Endothelial cell (in vitro differentiated cells): ENCODE measurements at places on chromosomes 4 and X. TPM values are rescaled to one million over a fixed set of nuclear protein-coding genes. Genes with fewer than 3 reads are reported as not detected.

DNA sequence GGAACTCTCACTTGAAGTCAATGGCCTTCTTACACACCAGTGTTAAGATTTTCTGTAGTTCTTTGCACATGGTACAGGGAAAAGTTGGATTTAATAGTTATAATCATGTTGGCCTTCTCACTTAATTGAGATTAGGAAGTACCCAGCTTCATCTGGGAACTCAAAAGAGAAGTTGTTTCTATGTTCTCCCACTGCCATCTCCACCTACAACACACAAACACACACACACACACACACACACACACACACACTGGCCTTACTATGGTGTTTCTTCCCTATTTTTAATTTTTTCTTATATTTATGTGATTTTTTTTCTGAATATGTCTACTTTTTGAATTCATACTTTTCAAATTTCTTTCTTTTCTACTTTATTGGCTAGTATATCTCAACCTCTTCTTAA is 10.0 kb upstream of the CHIC2 start:
- H3K27ac ChIP-seq = no peak overlapping the region
- no peak overlapping the region for H3K4me3 ChIP-seq
- DNase-seq = no peak
- peaks cover 3% of the 10 kb centered on the region for H3K27me3 ChIP-seq
- no peaks in the 10 kb centered on the region for H3K36me3 ChIP-seq

GRCh38 chr4:81142744-81143143 is 72.3 kb downstream of the PRKG2 start:
- no peaks in the 10 kb centered on the region for H3K36me3 ChIP-seq
- no peak overlapping the region for H3K4me3 ChIP-seq
- no peak overlapping the region for H3K27ac ChIP-seq
- no peaks in the 10 kb centered on the region for H3K4me1 ChIP-seq

GRCh38 chr4:113899271-113900070 is 80.0 kb downstream of the ARSJ start:
- peaks cover 12% of the 10 kb centered on the region for H3K4me1 ChIP-seq
- H3K36me3 ChIP-seq = peaks cover 8% of the 10 kb centered on the region
- H3K4me3 ChIP-seq = no peak overlapping the region
- H3K27me3 ChIP-seq = no peaks in the 10 kb centered on the region
- H3K27ac ChIP-seq = no peak overlapping the region
- no peak for DNase-seq

DNA sequence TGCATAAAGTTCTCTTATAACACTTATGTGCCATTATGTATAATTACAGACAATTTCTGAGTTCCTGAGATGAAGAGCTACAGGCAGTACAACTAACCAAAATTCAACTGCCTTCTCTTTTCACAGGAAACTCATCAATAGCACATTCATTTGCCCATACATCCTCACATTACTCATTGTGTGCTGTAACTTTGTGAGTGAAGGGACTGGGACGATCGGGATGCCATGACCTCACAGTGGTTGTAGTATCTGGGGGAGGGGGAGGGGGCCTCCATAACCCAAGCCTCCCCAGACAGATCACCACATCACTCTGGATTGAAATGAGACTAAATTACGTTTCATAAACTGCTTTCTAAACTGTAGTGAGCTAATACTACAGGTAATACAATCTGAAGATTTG is 60.7 kb downstream of the ABCG2 start:
- H3K4me1 ChIP-seq = peaks cover 24% of the 10 kb centered on the region
- no peak for DNase-seq
- peaks cover 20% of the 10 kb centered on the region for H3K36me3 ChIP-seq
- H3K27ac ChIP-seq = peak overlapping the region; percentile 68

GRCh38 chr4:76011700-76012387 is 4.5 kb upstream of the CXCL9 start:
- H3K27me3 ChIP-seq = no peaks in the 10 kb centered on the region
- H3K4me3 ChIP-seq = no peak overlapping the region
- no peaks in the 10 kb centered on the region for H3K36me3 ChIP-seq
- H3K27ac ChIP-seq = no peak overlapping the region

DNA sequence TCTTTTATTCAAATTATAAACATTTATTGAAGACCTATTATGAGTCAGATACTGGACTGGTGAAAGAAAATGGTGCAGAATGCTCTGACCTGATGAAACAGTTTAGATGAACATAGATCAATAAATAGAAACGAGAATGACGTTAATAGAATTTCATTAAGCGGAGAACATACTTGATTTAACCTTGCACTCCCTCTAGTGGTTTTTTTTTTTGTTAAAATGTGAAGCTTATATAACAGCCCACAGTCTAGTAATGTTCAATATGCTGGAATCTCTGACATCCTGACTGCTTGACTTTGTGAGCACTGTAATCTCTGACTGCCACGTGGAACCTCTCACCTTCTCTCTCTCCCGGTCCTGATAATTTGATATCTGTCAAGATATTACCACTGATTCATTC is 32.3 kb downstream of the HDAC8 start:
- no peak for DNase-seq
- no peak overlapping the region for H3K27ac ChIP-seq
- no peak overlapping the region for H3K4me3 ChIP-seq
- no peaks in the 10 kb centered on the region for H3K4me1 ChIP-seq
- H3K36me3 ChIP-seq = peaks cover 22% of the 10 kb centered on the region

The OFD1 gene
- 17.7 TPM for total RNA-seq
